Left ventricle myocardium inferior (tissue), 1 donor: ENCODE measurements at places on chromosomes 5 and 9. TPM values are rescaled to one million over a fixed set of nuclear protein-coding genes. Genes with fewer than 3 reads are reported as not detected.

TRIP13 gene
- 0.44 TPM for total RNA-seq

ARID3C gene
- total RNA-seq, result not detected

ADGRV1 gene
- not detected for total RNA-seq

FOXD1 gene
- 0.19 TPM for total RNA-seq

EPB41L4A gene
- total RNA-seq, result 17.8 TPM

CDC25C gene
- total RNA-seq, result not detected

TUT7 gene
- total RNA-seq, result 15.0 TPM
